ENCODE measurements at places on chromosomes 12 and 14. TPM values are rescaled to one million over a fixed set of nuclear protein-coding genes. Genes with fewer than 3 reads are reported as not detected.

PTCSC3 gene
- polyA plus RNA-seq, result 0.27 TPM

LIN7A gene
- 23.6 TPM for polyA plus RNA-seq

GRCh38 chr14:41960281-41960680 is 353.6 kb downstream of the LRFN5 start:
- no peak for DNase-seq

CLEC2A gene
- not detected for polyA plus RNA-seq

DNA sequence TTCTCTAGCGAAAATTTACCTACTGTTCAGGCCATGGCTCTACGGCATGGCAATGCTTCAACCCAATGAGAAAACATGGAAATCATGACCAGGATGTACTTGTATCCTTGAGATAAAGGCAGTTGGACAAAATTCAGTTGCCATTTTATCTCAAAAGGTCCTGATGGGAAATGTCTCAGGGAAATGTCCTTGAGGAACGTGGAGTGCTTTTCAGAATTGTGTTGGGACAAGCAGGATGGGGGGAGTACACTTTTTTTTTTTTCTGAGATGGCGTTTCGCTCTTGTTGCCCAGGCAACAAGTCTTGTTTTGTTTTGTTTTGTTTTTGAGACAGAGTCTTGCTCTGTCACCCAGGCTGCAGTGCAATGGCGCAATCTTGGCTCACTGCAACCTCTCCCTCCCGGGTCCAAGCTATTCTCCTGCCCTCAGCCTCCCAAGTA is 86.8 kb upstream of the EIF5 start:
- DNase-seq, result no peak

GRCh38 chr14:102733326-102733725 is 43.9 kb upstream of the TRAF3 start:
- no peak for DNase-seq

MUCL1 gene
- not detected for polyA plus RNA-seq

GRCh38 chr12:62581288-62582064 is 114.8 kb downstream of the MON2 start:
- no peak for DNase-seq

GRCh38 chr12:57340104-57340503 is 89.1 kb upstream of the STAC3 start:
- DNase-seq, result peak; percentile 47

DNA sequence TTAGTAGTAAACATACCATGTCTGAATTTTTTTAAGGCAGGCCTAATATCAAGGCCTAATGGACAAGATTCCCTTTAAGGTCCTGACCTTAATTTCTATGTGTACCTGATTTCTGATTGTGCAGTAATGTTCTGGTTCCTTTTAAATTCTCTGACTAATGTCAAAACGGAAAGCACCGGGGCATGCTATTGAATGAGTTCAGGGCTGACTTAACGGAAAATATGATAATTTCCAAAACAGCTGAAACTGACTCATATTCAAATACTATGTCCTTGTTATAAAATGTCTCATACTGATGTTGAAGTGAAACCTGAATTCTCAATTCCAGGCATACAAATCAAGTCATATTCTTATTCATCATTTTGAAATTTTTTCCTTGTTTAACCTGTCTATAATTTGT is 6.7 kb downstream of the TAS2R43 start:
- no peak for DNase-seq

DNAH10 gene
- 5.0 TPM for polyA plus RNA-seq

EPS8 gene
- 65.8 TPM for polyA plus RNA-seq

RNF212B gene
- polyA plus RNA-seq, result 1.6 TPM

BMAL2 gene
- polyA plus RNA-seq, result 6.8 TPM

GRCh38 chr14:88326352-88327103 is 3.5 kb upstream of the KCNK10 start:
- DNase-seq, result no peak

GDF3 gene
- polyA plus RNA-seq, result 0.68 TPM

MARCHF9 gene
- 25.9 TPM for polyA plus RNA-seq

- no peak for DNase-seq
Observed at GRCh38 chr12:6378709-6379472, 3.5 kb upstream of the SCNN1A start.

NUDT14 gene
- polyA plus RNA-seq, result 26.7 TPM

AKAP6 gene
- polyA plus RNA-seq, result 3.2 TPM

VPS33A gene
- polyA plus RNA-seq, result 13.2 TPM

DNA sequence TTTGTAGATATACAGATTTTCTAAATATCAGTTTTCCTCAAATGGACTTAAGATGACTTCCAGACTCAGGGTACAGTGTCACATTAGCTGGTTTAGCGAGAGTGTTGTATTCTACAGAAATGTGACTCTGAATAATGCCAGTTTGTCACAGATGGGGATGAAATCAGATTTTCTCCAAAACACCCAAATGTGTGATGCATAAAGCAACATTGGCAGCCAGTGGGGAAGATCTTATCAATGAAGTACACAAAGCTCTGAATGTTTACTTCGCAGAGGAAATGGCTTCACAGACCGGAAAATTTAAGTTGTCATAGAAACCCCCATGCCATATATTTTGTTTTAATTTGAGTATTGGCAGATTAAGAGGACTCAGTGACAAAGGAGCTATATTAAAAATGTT is 29.9 kb downstream of the ANO4 start:
- DNase-seq, result no peak

DNA sequence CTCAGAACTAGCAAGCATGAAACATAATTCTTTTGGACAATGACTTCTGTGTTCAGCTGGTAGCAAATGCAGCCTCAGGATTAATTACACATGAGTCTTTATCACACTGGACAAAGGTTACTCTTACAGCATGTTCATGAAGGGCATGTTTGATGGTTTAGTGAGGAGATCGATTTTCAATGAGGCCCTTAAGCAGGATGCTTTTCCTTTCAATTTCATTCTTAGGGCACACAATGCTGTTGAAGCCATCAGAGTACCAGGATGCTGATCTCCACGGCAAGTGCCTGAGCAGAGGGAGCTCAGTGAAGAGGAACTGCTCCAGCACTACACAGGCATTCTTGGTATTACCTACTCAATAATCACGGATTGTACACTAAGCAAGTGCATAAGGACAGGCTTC is 542.0 kb downstream of the SNAPC1 start:
- no peak for DNase-seq

DNA sequence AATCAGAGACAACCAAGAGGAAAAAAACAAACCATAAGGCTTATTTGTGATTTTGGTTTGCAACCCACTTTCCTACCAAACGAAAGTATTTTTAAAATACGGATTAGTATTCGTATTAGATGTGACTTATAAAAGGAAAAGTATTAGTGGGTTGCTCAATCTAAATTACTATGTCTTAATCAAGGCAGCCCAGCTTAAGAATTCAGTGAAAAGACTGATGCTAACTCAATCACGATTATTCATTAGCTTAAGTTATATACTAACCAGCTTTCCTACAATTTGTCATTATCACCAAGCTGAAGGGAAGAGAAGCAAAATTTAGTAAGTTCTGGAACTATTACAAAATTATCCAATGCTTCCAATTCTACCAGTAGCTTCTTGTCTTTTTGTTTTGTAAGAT is 62.7 kb downstream of the FERMT2 start:
- DNase-seq, result no peak

ACSS3 gene
- 35.9 TPM for polyA plus RNA-seq
